CD4-positive, alpha-beta T cell (primary cell): ENCODE measurements at places on chromosomes 1 and 21. TPM values are rescaled to one million over a fixed set of nuclear protein-coding genes. Genes with fewer than 3 reads are reported as not detected.

GRCh38 chr1:57222307-57222706 lies 201.6 kb downstream of the DAB1 start:
- no peak for DNase-seq

- peak; percentile 72 for DNase-seq
Measured at GRCh38 chr1:55277377-55278130, 62.4 kb upstream of the USP24 start.

- DNase-seq, result peak; percentile 50
Measured at GRCh38 chr21:24428591-24429199, 1178.6 kb downstream of the MRPL39 start.

DNA sequence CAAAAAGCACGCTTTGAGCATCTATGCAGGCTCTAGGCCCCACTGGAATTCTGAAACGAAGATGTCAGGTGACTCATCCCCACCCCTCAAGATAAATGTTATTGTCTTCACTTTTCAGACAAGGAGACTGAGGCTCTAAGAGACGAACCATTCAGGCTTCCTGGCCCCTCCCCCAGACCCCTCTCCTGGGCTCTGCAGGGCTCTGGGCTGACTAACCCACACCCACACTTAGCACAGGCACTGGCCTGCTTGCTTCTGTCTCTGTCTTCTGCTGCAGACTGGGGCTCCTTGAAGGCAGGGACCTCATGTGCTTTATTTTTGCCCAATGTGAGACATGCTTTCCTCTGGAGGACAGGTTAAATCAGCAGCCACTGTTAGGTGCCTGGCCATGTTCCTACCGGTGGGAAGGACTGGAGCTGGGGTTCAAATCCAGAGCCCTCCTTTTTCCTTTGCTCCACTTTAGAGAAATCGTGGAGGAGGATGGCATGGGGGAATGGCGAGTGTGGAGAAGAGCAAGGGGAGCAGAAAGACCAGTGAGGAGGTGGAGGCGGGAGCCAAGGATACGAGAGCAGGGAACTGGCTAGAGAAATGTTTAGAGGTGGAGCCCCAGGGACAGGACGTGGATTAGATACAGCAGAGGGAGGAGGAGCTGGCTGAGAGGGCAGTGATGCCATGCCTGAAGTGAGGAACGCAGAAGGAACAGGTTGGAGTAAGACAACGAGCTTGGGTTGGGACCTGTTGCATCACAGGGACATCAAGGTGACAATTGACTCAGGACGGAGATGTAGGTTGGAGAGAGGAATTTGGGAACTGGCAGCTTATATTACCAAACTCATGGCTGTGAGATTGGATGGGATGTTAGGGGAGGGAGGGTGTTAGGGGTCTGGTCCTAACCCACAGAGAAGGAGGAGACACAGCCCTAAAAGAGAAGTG lies 1.7 kb downstream of the TMEM125 start:
- no peak for DNase-seq

The NUP210L gene
- total RNA-seq, result 0.08 TPM

DNA sequence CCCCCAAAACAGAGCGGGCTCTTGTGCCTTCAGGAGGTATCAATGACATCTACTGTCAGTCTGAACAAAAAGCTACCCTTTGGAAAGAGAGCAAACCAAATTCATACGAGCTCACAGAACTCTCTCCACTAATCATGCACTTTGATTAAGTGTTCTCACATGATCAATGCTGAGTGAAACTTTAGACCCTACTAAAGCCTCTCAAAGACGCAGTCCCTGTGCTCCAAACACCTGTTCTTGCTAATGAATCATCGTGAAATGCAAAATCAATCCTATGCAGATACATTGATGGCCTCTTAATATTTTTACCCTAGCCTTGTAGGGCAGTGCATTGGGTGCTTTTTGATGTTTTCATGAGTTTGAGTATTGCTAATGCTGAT lies 113.4 kb downstream of the ZBTB18 start:
- no peak for DNase-seq

DNA sequence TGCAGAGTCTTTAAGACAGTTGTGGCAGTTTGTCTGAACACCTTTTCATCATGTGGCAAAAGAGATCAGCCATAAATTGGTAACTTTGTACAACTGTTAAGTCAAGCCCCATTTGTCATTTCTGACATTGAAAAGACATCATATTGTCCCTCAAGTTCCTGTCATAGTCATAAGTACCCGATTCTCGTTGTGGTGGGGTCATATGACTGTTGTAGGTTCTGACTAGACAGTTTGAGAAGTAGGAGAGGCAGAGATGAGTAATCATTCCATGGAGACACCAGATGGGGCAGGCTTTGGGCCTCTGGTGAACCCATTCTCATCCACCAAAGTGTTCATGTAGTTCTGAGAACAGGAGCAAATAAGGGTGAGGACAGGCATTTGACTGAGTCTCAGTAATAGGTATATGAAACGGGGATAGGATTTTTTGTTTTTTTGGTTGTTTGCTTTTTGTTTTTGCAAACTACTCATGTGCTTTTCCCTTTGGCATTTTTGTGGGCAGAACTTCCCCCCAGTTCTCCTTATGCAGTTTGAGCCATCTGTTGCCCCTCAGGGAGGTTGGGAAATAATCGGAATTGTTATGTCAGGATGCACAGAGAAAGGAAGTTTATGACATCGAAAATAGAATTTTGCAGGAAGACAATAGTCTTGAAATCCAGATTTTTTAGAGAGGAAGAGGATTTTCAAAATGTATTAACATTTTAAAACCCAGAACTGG lies 86.9 kb upstream of the KCNE2 start:
- no peak for DNase-seq

The PLA2G2D gene
- total RNA-seq, result not detected

The ERG gene
- not detected for total RNA-seq

The G0S2 gene
- 6.4 TPM for total RNA-seq

DNA sequence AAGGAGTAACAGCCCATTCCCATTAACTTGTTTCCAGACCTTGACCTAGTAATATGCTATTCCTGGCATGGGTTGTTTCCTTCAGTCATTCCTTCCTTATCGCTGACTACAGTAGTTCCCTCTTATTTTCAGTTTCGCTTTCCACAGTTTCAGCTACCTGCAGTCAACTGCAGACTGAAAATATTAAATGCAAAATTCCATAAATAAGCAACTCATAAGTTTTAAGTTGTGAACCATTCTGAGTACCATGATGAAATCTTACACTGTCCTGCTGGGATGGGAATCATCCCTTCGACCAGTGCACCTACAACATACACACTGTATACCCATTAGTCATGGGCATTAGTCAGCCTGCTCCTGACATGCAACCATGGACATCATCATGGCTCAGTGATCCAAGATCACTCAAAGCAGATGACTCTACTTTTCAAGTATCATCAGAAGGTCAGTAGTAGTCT lies 66.7 kb downstream of the CCDC30 start:
- no peak for DNase-seq

The IVL gene
- not detected for total RNA-seq

The ETV3L gene
- not detected for total RNA-seq

The C21orf58 gene
- 2.8 TPM for total RNA-seq

DNA sequence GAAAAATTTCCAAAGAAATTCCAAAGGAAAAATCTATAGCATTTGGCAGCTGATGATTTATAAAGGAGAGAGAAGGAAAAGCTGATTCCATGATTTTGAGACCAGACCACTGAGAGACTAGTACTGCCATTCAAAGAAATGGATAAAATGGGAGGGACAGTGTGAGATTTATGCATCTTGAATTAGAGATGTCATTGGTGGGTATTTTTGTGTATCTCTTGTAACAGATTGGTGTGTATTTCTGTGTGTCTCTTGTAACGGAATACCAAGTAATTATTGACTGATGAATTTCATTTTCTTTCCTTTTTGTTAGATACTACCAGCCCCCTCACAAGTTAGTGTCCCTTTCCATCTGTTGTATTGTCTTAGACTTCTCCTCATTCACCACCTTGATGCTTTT lies 102.2 kb downstream of the OLFML2B start:
- no peak for DNase-seq

DNA sequence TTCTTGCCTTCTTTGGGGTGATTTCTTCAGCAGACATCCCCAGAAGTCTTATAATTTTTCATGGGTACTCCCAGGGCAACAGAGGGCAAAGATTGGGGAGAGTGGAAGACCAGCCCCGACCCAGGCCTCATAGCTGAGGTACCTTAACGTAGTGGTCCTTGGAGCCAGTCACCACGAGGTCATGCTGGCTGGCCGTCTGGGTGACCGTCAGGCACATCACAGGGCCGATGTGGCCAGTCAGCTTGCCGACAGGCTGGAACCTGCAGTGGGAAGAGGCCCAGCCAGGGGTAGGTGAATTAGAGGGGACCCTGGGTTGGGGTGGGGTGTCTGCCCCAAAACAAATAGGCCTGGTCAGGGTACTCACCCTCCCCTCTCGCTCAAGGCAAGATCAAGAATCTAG lies 46.9 kb downstream of the KIF21B start:
- no peak for DNase-seq

GRCh38 chr1:119046785-119047438 lies 58.8 kb upstream of the TBX15 start:
- no peak for DNase-seq
